Posterior vena cava (tissue), 2 donors: ENCODE measurements at places on chromosomes 4 and X. TPM values are rescaled to one million over a fixed set of nuclear protein-coding genes. Genes with fewer than 3 reads are reported as not detected.

Gene SPANXN4
- not detected for total RNA-seq

Gene SSX2
- not detected for total RNA-seq

Gene PRRG3
- 0.86 TPM for total RNA-seq

Gene AREG
- total RNA-seq, result 2.9 TPM

Gene IL1RAPL2
- total RNA-seq, result not detected

Gene RNF175
- total RNA-seq, result not detected

Gene MAGEA11
- not detected for total RNA-seq

Gene PFKFB1
- total RNA-seq, result 0.14 TPM

Gene ZBTB33
- total RNA-seq, result 7.8 TPM

Gene ZIC3
- not detected for total RNA-seq

Gene H2AZ1
- total RNA-seq, result 105 TPM

Gene CORIN
- total RNA-seq, result 0.32 TPM

Gene USP26
- total RNA-seq, result not detected

Gene SPOCK3
- not detected for total RNA-seq

Gene GAGE12E
- not detected for total RNA-seq

Gene DCX
- 0.10 TPM for total RNA-seq

Gene BST1
- 26.2 TPM for total RNA-seq

Gene CT47C1
- total RNA-seq, result not detected

Gene MAGEA1
- not detected for total RNA-seq

Gene CDS1
- total RNA-seq, result 0.90 TPM

Gene DMRTC1
- total RNA-seq, result not detected

Gene SRP72
- 95.3 TPM for total RNA-seq

Gene SLC10A4
- total RNA-seq, result not detected

Gene MGARP
- 4.2 TPM for total RNA-seq

Gene JAKMIP1
- total RNA-seq, result 0.14 TPM

Gene PHEX
- total RNA-seq, result 0.56 TPM

Gene NR0B1
- not detected for total RNA-seq

Gene ARHGAP6
- total RNA-seq, result 19.6 TPM

Gene BLOC1S4
- total RNA-seq, result 9.7 TPM

Gene APOO
- total RNA-seq, result 13.9 TPM

Gene DCAF4L1
- total RNA-seq, result 0.33 TPM

Gene HSD17B13
- total RNA-seq, result 0.24 TPM

Gene ARMCX5
- 9.6 TPM for total RNA-seq

Gene STPG2
- total RNA-seq, result 0.19 TPM

Gene MAGEB16
- not detected for total RNA-seq

Gene ZMAT1
- 5.4 TPM for total RNA-seq

Gene KLHL13
- total RNA-seq, result 10.3 TPM

Gene USP17L5
- total RNA-seq, result not detected

Gene PRKX
- total RNA-seq, result 12.4 TPM

Gene TACR3
- total RNA-seq, result not detected

Gene RHOXF2B
- total RNA-seq, result not detected

Gene GLUD2
- 2.0 TPM for total RNA-seq

Gene ZNF630
- 4.4 TPM for total RNA-seq

Gene NSDHL
- 10.7 TPM for total RNA-seq

Gene BCLAF3
- total RNA-seq, result 11.7 TPM

Gene FAT4
- total RNA-seq, result 22.8 TPM

Gene SLC4A4
- total RNA-seq, result 3.6 TPM

Gene SMIM10L2A
- total RNA-seq, result 0.42 TPM

Gene NAA10
- total RNA-seq, result 75.4 TPM

Gene GASK1B
- 82.2 TPM for total RNA-seq

Gene CXCR3
- total RNA-seq, result 0.32 TPM

Gene SRPX2
- total RNA-seq, result 34.5 TPM

Gene PAGE1
- not detected for total RNA-seq

Gene ZCCHC18
- 2.0 TPM for total RNA-seq

Gene IL13RA1
- 54.1 TPM for total RNA-seq

Gene SERTM2
- total RNA-seq, result 0.28 TPM

Gene CASK
- 35.8 TPM for total RNA-seq

Gene ENPEP
- 3.1 TPM for total RNA-seq

Gene LRPAP1
- total RNA-seq, result 97.9 TPM

Gene ITGB1BP2
- total RNA-seq, result 13.0 TPM
